Effector memory CD8-positive, alpha-beta T cell (primary cell): ENCODE measurements at places on chromosomes 7 and 10.

GRCh38 chr10:543862-544822 lies 145.3 kb downstream of the DIP2C start:
- DNase-seq, result no peak

- DNase-seq, result no peak
These were observed 10.6 kb upstream of the TRPV6 start for GRCh38 chr7:142896151-142896550.

DNA sequence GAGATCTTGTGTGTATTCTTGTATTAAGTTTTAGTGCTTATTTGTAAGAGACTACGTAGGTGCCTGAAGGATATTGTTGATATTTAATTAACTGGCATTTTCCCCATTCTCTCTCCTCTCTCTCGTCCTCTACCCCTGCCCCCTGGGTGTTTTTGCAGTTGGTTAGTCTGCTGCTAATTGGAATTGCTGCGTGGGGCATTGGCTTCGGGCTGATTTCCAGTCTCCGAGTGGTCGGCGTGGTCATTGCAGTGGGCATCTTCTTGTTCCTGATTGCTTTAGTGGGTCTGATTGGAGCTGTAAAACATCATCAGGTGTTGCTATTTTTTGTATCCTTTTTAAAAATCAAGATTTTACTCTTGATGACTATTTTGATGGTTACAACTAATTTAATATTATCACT lies 22.5 kb downstream of the TSPAN13 start:
- DNase-seq, result no peak

DNA sequence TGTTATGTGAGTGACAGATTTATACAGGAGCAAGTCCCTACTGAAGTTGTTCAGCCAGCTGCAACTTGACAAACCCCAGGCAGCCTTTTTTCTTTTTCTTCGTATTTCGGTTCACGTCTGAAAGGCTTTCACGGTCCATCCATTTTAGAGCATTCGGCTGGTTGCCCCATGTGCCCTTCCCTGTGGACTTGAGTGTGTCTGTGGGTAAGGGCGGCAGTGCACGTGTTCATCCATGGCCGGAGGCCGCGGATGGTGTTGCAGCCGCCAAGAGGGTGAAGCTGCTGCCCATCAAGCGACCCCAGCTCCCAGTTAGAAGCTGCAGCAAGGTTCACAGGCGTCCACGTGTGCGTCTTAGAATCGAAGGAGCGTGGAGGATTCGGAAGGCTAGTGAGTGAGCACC lies 35.9 kb downstream of the PPP2R2D start:
- DNase-seq, result no peak

DNA sequence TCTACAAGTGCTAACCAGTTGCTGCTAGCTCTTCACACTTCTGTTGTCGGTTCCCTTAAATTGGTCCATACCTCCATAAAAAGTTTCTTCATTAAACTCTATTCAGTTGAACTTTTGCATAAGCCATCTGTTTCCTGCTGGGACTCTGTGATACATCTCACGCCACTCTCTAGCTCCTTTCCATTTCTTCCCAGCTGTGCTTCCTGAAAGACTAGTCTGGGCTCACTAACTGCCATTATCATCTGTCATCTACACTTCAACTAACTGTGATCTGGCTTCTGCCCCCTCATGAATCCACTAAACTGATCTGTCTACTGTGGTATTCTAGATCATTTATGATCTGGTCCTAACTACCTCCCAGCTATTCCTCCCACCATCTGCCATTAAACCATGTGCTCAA lies 78.3 kb downstream of the ELAPOR2 start:
- no peak for DNase-seq

- DNase-seq, result no peak
These were observed 134.2 kb downstream of the PTPN20 start for GRCh38 chr10:47045331-47045861.

DNA sequence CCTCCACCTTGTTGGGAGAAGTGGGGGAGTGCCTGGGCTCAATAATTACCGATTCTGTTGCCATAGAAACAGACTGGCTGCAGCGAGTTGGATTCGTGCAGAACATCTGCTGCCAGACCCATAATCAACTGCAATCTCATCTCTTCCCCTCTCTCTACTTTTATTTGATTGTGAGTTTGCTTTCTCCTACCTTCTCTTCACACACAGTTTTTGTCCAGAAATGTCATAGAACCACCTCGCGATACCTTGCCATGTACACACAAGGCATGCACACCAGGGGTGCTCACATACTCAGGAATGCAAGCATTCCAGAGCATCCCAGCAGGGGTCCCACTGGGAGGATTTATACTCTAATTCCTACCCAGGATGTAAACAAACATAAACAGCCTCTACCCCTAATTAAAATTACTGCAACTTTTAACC lies 262.2 kb upstream of the AOAH start:
- no peak for DNase-seq

- no peak for DNase-seq
These were observed 33.5 kb downstream of the DPY19L1 start for GRCh38 chr7:35003679-35004303.

- DNase-seq, result no peak
These were observed 339.1 kb downstream of the SEMA3D start for GRCh38 chr7:84847790-84848189.

DNA sequence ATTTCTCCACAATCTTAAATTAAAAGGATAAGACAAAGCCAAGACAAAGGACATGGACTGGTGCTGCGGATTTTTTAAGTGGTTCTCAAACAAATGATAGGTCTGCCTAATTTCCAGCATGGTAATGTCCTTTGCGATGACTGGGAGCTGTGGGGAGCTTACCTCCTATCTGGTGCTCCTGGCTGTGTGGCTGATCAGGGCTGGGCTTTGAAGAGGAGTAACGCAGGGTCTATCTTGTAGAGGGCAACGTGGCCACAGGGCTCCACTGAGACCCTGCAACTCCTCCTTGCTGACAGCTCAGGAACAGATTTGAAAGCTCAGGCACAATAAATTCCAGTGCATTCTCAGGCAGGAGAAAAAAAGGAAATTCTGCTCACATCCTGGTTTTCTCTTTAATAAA lies 103.1 kb upstream of the SFMBT2 start:
- no peak for DNase-seq

GRCh38 chr10:126867567-126868365 lies 37.5 kb upstream of the DOCK1 start:
- no peak for DNase-seq

- DNase-seq, result no peak
These were observed 40.0 kb downstream of the SYPL1 start for GRCh38 chr7:106071999-106072714.

GRCh38 chr10:79383974-79384606 lies 36.8 kb downstream of the PPIF start:
- DNase-seq, result no peak

DNA sequence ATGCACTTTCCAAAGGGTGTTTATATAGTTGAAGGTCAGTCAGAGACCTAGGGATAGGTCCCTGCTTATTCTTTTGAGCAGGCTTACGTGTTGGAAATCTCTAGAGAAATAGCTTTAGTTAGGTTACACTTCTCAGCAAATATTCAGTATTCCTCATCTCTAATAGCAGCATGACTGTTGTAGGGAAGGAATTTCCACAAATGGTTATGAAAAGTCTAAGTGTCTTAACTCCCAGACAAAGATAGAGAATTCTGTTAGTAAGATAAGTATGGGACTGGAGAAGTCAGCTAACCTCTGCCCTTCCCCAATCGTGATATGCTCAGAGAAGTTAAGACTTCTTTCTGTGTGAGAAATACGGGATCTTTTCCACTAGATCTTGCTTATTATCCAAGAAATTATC lies 16.5 kb downstream of the SGPL1 start:
- no peak for DNase-seq

- DNase-seq, result no peak
These were observed 624.6 kb downstream of the CALN1 start for GRCh38 chr7:71787513-71787912.

- no peak for DNase-seq
These were observed 23.1 kb upstream of the PIK3CG start for GRCh38 chr7:106841896-106842390.

DNA sequence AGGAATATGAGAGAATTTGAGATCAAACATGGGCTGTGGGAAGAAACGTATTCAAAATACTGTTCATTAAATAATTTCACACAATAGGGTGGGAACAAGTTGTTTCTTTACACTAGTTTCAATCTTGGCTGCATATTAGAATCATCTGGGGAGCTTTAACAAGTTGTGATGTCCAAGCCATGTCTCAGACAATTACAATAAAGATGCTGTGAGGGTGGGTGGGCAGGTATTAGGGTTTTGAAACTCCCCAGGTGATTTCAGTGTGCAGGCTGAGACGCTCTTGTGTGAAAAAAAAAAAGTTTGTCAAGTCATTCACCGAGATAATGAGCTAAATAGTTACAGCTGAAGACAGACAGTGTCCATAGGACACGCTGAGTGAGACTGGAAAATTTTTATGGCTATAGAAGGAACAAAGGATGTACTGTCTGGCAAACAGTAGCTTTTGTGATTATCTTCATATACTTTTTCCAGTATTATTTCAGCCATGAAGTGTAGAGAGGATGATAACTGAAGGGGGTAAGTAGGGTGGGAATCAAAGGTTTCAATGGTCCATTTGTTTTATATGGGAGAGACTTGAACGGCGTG lies 12.6 kb upstream of the LAMB4 start:
- DNase-seq, result no peak

DNA sequence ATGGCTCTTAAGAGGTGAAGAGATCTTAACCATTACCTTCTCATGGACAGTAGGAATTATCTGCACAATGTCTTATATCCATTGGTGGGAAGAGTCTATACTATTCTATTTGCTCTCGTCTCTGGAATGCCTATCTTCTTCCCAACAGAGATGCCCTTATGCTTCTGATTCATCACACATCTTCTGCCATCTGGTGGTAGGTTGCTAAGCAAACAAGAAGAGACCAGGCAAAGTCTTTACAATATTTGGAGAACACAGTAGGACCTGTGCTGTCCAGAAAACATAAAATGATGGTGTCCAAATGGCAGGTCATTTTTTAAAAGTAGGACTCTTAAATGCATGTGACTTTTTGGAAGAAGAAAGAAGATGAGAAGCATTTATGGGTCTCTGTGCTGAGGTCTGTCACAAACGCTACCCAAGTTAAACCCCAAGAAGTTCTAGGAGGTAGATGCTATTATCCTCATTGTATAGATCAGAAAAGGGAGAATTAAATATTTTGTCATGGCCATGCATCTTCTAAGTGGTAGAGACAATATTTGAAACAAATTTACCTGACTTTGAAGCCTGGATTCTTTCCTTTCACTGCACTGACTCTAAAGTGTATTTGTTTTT lies 67.8 kb upstream of the NXPH1 start:
- no peak for DNase-seq

DNA sequence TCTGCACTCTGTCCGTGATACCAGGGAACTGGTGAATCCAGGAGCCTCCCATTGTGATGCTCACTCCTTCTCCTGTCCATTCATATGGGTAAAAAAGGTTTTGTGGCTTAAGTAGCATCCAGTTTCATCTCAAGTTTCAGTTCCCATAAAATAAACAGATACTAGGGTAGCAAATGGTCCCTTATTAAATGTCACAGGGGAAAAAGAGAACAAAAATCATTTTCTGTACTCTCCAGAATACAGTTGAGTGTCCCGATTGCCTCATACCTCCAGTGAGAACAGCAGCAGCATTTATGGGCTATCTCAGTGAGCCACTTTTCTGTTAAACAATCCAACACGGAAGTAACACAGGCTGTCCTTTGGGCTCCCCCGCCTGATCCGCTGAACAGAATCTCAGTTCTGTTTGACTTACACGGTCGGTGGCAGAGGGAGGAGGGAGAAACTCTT lies 179.6 kb downstream of the CELF2 start:
- no peak for DNase-seq

DNA sequence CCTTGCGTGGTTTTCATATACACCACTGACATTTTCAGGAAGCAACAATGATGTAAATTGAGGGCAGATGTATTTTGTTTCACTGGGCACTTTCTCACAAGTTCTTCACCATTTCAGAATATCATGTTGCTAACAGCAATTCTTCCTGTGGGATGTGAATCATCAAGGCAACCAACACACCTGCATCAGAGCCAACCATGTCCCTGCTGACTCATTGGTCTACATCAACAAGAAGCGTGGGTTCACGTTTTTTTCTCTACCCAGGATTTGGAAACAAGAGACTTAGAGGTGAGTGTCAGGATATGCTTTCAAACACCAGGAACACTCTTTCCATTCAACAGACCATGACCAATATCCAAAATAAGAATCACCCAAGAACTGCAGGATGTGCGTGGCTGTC lies 203.9 kb downstream of the TEX36 start:
- no peak for DNase-seq

- no peak for DNase-seq
These were observed 38.4 kb downstream of the DIP2C start for GRCh38 chr10:650886-651615.

- no peak for DNase-seq
These were observed 77.3 kb upstream of the RPA3 start for GRCh38 chr7:7795630-7796121.

DNA sequence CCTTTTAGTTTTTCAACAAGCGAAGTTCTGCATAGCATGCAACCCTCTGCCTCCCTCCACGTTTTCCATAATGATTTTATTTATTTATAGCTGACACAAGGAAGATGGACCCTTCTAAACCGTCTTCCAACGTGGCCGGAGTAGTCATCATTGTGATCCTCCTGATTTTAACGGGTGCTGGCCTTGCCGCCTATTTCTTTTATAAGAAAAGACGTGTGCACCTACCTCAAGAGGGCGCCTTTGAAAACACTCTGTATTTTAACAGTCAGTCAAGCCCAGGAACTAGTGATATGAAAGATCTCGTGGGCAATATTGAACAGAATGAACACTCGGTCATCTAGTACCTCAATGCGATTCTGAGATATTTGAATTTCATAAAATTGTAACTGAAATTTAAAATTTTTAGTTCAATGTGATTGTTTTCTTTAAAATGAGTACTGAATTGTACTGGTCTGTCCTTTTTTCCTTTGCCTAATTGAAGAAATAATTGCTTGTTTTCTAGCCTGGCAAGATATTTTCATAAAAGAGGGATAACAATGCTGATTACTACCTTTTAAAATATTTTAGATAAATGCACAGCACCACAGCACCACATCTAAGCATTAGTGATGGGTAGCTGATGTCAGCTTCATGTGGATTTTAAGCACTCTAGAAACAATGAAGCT lies 41.5 kb upstream of the SLC39A12 start:
- no peak for DNase-seq

- no peak for DNase-seq
These were observed 9.2 kb upstream of the LRRN3 start for GRCh38 chr7:111081546-111082267.

GRCh38 chr10:47144525-47144924 lies 155.5 kb upstream of the GDF10 start:
- no peak for DNase-seq

- no peak for DNase-seq
These were observed 151.5 kb downstream of the ANK3 start for GRCh38 chr10:60237977-60238758.

DNA sequence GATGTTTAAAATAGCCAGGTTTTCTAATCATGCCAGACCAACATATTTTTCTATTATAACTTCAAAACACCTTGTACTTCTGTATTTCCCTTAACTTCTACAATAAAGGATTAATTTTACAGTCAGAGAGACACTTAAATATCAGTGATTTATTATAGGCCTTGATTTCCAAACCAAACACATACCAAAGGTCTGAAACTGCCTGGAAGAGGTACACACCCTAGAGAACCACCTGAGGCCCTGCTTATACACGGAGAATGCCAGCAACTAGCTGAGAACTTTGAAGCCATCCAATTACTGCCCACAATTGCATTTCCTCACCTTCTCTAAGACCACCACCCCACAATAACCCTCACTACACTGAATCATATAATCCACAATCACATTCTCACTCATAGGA lies 4.9 kb downstream of the CCDC6 start:
- no peak for DNase-seq
